NCI-H2029 (cell line): ENCODE measurements at places on chromosomes 7 and 10.

GRCh38 chr10:86652361-86653202 is 1.8 kb upstream of the OPN4 start:
- peak; percentile 56 for DNase-seq

DNA sequence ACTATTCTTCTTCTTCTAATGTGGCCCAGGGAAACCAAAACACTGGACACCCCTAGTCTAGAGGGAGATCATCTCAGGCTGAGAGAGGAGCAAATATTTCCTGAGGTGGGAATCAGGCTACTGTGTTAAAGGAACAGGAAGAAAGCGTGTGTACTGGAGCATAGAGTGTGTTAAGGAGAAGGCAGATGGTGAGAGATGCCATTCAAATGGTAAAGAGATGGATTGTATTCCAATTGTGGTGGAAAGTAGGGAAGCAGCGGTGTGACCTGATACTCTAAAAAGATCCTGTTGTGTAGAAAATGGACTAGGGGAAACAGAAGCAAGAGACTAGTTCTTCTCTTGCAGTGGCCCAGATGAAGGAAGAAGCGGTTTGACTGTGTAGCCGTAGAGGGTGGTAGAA is 31.2 kb downstream of the RAB18 start:
- DNase-seq: no peak

DNA sequence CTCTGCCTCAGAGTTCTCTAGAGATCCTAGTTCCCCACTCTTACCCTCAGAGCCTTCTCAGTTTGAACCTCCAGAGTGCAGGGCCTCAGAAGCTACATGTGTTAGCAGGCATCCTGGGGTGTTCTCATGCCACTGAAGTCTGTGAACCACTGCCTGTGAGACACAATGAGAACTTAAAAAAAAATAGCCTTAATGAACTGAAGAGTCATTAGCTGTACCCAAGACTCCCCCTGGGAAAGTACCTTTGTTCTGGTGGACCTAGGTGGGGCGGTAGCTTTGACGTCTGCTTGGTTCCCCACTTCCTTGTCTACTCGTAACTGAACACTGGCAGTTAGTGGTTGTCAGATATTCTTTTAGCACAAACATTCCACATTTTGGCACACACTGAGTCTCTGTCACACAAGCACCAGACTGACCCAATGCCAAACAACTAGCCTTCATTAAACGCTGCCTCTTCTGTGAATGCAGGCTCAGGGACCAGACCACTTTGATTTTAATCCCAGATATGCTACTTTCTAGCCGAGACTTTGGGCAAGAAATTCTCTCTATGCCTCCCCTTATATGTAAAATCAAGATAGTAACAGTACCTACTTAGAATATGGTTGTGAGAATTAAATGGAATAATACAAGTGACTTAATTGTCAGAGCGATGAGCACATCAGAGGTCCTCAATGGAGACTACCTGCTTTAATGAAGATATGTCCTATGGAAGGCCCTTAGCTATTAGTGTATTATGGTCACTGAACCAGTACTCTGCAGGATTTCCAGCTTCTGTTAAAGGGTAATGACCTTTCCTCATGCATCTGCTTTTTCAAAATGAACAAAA is 75.3 kb upstream of the CC2D2B start:
- DNase-seq: no peak

GRCh38 chr7:2996141-2996540 is 47.5 kb downstream of the CARD11 start:
- no peak for DNase-seq

- peak; percentile 60 for DNase-seq
Observed at GRCh38 chr10:71805776-71806703, 32.7 kb upstream of the VSIR start.

DNA sequence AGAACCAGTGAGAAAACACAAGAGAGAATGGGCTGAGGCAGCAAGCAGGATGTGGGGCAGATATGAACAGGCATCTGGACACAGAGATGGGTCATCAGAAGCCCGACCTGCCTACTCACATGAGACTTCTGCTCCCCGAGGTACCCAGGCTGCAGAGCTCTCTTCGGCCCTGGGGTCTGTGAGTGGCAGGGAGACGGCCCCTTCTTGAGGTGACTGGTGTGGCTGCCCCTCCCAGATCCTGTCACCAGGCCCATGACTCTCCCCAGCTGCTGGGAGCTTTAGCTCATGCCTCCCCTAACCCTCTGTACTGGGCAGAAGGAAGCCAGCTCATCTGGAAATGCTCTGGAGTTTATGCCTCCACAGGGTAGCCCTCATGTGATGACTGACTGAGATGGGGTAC is 157.6 kb upstream of the PCBD1 start:
- DNase-seq: no peak

GRCh38 chr7:135074096-135074495 is 73.8 kb upstream of the TMEM140 start:
- DNase-seq: no peak

GRCh38 chr10:60041489-60042133 is 135.3 kb upstream of the CCDC6 start:
- DNase-seq: no peak

GRCh38 chr10:78262860-78263259 is 229.2 kb downstream of the RPS24 start:
- no peak for DNase-seq

DNA sequence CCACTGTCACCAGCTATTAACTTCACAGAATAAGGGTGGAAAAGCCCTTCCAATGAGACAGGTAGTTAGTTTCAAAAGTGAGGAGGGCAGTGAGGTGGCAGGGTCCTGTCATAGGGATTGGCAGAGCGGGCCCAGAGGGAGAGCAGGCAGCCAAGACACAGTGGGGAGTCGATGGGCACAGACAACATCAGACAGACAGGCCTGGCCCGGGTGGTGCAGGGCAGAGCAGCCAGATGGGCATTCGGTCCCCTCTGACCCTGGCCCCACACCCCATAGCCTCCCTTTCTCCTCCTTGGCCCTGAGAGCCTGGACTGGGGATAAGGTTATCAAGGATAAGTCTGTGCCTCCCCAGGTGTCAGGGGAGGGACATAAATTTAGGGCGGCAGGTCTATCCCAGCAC is 31.4 kb upstream of the SMARCD3 start:
- no peak for DNase-seq

- no peak for DNase-seq
Observed at GRCh38 chr10:119778776-119779445, 53.1 kb downstream of the INPP5F start.
